T1000 (cell line): ENCODE measurements at places on chromosomes 12 and 14.

DNA sequence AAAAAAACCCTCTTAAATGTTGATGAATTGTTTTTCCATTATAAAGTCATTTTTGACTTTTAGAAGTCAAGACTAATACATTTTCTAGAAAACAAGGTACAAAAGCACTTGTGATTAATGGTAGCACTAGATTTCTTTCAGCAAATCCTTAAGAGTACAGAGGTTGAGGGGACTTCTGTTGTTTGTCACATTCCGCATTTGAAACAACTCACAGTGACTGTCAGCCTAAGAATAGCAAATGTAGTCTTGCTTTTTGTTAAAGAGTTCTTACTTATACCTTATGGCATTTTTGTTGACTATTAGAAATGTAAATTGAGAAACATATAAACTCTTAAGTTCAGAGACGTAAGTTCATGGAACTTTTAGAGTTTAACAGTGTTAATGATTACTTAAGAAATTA lies 16.4 kb downstream of the YARS2 start:
- no peak for DNase-seq

DNA sequence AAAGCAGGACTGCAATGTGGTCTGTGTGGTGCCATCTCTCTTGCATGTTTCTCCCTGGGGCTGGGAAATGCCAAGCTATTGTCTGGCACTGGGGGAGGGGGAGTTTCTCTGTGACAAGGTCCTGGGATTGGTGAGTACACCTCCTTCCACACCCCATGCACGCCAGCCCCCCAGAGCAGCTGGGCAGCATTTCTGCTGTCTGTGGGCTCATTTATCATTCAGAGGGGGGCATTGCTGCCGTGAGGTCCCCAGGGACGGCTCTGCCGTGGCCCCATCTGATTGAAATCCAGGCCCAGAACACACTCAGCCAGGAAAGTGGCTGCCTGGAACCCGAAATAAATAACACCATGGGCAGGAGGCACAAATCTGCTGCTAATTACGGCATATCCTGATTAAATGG lies 12.6 kb upstream of the FAM222A start:
- no peak for DNase-seq

- DNase-seq = no peak
Measured at GRCh38 chr14:90714811-90715210, 101.4 kb downstream of the TTC7B start.

GRCh38 chr12:53591301-53592206 lies 34.6 kb downstream of the ATF7 start:
- DNase-seq = no peak

- DNase-seq = no peak
Measured at GRCh38 chr12:47216150-47216677, 136.5 kb upstream of the AMIGO2 start.
